ENCODE measurements at places on chromosomes 12 and 14.

GRCh38 chr12:120515496-120515895, 13.5 kb downstream of the COQ5 start:
- no peak for DNase-seq

DNA sequence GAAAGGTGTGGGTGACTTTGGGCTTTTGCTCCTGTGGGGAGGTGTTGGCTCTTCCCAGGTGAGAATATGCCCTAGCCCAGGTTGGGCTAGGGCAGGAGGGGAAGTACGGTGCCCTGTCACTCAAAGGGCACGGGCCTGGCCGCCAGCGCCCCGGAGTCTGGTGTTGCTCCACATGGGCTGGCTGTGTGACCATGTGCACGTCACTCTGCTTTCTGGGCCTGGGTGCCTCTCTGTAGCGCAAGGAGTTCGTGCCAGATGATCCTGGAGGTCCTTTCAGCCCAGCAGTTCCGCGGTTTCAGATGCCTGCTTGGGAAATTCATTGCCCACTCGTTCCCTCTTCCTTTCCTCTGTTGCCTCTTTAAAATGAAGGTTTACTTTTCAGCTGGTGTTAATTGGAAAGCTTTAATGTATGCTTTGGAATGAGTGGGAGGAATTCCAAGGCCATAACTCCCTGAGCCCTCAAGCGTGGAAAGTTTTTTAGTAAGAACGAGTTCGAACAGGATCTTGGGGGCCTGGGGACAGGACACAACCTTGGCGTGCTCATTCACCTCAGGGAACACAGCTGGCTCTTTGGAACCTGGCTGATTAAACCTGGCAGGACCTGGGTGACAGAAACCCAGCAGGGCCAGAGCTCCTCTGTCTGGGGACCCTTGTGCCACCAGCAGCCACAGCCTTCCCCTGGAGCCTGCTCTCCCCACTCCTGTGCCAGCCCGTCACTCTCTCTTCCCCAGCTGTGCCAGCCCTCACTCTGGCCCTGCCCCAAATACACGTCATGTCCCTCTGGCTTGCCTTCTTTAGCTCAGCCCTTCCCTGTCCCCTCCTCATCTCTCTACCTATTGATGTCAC, 42.8 kb downstream of the TSPAN9 start:
- DNase-seq: no peak

DNA sequence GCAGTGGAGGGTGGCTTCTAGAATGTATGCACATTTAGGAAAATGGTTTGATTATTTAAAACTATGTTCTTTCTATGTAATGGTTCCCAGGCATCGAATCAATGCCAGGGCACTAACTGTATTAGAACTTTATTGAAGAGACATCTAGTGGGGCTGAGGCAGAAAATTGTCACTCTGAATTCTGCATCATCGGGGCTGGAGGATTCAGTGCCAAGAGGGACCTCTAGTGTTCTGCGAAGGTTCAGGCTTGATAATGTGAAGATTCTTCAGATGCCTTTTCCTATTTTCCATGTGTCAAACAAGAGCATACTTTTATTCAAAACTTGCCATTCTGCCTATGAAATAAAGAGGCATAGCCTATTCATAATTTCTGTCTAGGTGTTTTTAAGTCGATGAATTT, 146.3 kb downstream of the CAND1 start:
- DNase-seq: no peak

DNA sequence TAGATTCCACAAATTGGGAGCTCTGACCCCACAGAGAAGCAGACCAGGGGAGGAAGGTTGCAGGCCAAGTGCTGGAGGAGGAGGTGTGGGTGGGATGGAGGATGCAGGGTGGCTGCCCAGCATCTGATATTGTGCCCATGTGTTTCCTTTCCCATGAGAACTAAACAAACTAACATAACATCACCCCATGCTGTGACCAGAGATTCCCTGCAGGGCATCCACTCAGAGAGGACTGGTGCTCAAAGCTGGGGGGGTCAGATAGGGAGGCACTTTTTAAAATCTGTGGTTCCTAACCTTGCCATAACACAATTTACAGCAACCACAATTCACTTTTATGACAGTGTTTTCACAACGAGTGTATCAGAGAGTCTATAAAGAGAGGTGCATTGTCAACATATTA, 1277.6 kb downstream of the AACS start:
- DNase-seq: no peak

- no peak for DNase-seq
Observed at GRCh38 chr12:107461222-107461975, 224.2 kb upstream of the PWP1 start.

DNA sequence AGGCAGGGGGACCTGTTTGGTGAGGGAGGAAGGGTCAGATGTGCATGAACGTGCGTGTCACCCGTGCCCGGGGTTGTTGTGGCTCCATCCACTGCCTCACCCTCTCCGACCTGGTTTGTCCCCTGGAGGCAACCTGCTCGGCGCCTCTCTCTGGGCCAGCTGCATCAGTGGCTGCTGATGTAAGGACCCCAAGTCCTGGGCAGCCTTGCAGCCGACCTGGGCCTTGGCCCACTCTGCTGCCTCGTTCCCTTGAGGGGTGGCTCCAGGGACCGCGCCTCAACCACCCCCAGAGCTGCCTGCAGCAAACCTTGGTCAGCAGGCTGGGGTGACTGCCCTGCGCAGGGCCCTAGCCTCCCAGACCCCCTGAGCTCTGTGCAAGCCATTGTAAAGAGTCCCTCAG, 351.7 kb downstream of the TMEM121 start:
- no peak for DNase-seq

DNA sequence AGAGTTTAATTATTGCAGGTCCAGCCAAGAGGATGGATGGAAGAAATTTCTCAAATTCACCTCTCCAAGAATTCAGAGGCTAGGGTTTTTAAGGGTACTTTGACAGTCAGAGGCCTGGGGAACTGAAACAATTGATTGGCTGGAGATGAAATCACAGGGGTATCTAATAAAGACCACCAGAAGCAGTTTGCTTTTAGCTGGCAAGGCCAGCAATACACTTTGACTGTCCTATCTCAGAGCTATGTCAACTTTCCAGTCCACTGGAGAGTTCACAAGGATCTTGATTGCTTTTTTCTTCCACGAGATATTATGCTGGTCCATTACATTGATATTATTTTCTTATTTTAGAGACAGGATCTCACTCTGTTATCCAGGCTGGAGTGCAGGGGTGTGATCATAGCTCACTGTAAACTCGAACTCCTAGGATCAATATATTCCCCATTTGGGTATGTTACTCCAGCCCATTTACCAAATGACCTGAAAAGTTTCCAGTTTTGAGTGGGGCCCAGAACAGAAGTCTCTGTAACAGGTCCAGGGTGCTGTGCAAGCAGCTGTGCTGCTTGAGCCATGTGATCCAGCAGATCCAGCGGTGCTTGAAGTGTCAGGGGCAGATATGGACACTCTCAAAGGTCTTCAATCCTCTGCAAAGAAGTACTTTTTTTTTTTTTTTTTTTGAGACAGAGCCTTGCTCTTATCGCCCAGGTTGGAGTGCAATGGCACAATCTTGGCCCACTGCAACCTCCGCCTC, 17.2 kb upstream of the ATF7 start:
- DNase-seq: no peak

All from stimulated activated CD4-positive, alpha-beta T cell treated with anti-CD3 and anti-CD28 coated beads, Interleukin-1b, Interleukin-23, amount 100 ng/mL, for 24 hours (primary cell).